ENCODE measurements at places on chromosomes 13 and 19.

- DNase-seq: no peak
These were observed 13.4 kb upstream of the EEF1AKMT1 start for GRCh38 chr13:20787180-20787579.

DNA sequence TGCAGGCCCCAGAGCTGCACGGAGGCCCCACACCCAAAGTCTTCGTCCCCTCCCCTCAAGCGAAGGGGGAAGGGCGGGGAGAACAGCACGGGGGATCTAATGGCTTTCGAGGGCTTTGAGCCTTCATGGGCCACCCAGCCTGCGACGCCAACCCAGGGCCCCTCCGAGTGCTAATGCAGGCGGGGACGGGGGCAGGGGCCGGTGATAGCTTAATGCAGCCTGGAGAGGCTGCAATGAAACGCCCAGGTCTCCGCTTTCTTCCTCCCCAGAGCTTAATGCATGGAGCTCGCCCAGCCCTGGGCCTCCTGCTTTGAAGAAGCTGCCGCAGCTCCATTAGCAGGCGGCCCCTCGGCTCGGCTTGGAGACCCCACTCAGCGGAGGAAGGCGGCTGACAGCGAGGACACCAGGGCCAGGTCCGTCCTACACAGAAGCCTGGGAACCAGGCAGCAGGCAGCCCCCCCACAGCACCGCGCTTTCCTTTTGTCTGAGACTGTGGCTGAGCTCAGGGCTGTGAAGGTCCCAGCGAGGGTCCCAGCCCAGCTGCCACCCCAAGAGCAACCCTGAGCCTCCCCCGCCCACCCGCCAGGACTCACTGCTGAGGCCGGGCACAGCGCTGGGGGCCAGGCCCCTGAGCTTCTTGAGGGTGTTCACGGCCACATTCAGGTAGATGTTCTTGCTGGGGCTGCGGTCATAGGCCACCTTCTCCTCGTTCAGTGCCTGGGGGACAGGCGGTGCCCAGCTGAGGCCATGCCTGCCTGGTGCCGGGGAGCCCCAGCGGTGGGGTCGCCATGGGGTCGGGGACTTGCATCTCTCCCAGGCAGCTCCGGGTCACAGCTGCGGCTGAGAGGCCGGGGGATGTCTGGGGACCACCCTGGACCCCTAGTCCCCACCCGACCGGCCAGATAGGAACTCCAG lies 7.5 kb upstream of the ATP8B3 start:
- DNase-seq: no peak

GRCh38 chr13:44575741-44576350 lies at the start of gene TSC22D1:
TSC22D1 (minus strand) TSS chr13:44576330; CDS start chr13:44576074, 256 bp downstream.
- peak; percentile 72 for DNase-seq

- no peak for DNase-seq
These were observed at the start of gene KIR2DL4 for GRCh38 chr19:54803410-54803809. KIR2DL4 (plus strand) TSS chr19:54803610; CDS start chr19:54803652, 42 bp downstream.

DNA sequence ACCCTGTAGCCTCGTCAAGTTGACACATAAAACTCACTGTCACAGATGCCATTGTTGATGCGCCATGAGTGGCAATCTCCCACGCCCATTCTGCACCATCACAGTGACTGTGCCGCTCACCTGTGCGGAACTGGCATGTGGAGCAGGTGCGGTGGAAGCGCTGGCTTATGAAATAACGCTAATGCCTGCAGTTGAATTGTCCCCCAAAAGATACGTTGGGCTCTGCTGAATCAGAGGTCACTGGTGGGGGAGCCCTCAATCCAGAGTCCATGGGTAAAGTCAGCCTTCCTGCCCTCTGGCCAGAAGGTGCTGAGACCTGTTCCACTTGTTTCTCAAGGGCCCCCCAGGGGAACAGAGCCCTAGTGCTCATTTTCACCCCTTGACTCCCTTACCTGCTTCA lies 2.9 kb upstream of the ARHGEF7 start:
- DNase-seq: no peak

DNA sequence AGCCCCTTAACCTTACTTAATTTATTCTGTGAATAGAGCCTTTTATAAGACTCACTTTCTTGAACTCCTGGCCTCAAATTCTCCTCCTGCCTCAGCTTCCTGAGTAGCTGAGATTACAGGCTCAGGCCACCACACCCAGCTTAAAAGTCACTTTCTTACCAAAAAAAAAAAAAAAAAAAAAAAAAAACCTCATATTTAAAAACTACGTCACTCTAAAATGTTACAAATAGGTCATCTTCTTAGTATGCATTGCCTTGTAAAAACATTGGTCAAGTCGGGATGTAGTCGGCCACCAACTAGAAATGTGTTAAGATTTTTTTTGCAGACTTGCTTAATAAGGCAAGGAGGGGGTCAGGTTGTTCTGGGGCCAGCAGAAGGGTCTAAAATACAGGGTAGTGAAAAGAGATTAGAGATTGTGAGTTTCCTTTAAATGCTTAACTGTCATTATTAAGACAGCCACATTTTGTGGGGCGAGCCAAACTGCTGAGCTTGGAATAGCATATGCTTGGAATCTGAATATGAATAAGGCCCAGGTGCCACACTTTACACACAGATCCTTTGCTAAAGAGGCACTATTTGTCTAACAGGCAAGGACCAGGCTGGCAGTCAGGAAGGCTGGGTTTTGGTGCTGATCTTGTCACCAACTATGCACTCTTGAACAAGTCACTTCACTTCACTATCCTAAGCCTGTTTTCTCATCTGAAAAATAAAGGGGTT lies 16.5 kb upstream of the IL17D start:
- DNase-seq: no peak

GRCh38 chr19:50191216-50191615 lies 12.2 kb upstream of the MYH14 start:
- DNase-seq: no peak

GRCh38 chr19:5624018-5624663 lies 1.3 kb downstream of the SAFB start:
- DNase-seq: peak; percentile 41

GRCh38 chr19:46015687-46016425 lies 7.0 kb downstream of the PGLYRP1 start:
- DNase-seq: peak; percentile 61

DNA sequence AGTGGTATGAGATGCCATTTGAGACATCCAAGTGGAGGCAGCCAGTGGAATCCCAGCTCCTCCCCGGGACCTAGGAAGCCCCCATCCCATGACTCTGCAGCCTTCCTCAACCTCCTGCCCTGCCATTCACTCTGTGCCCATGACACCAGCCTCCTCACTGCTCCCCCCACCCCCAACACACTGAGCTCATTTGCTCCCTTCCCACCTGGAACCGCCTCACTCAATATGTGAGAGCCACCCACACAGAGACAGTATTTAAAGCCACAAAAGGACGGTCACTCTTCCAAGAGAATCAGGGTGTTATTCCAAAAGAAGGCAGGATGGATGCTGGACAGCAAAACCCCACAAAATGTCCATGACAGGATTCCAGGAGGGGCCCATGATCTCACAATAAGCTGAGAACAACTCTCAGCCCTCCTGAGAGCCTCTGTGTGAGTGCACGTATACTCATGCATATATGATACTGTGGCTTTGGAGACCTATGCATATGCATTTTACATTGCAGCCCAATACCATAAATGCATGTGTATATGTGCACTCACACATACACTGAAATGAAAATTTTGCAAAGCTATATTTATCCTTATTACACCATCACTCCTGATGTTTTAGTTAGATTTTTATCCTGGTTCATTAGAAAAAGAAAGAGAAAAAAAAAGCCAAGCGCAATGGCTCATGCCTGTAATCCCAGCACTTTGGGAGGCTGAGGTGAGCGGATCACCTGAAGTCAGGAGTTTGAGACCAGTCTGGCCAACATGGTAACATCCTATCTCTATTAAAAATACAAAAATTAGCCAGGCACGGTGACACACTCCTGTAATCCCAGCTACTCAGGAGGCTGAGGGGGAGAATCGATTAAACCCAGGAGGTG lies 10.8 kb upstream of the RANBP3 start:
- DNase-seq: no peak

Measured in activated CD8-positive, alpha-beta T cell treated with anti-CD3 and anti-CD28 coated beads, Interleukin-2, amount 10 ng/mL, durations not matched to agents 7 days and 5 days (primary cell).